Activated CD4-positive, alpha-beta memory T cell treated with anti-CD3 and anti-CD28 coated beads, Interleukin-2, amount 10 ng/mL, durations not matched to agents 7 days and 5 days (primary cell): ENCODE measurements at places on chromosomes 1 and 21. TPM values are rescaled to one million over a fixed set of nuclear protein-coding genes. Genes with fewer than 3 reads are reported as not detected.

CD101 gene
- total RNA-seq = 2.9 TPM

OR2AK2 gene
- not detected for total RNA-seq

TEDDM1 gene
- total RNA-seq = not detected

RPTN gene
- total RNA-seq = not detected

YOD1 gene
- total RNA-seq = 9.4 TPM

LCE3E gene
- not detected for total RNA-seq
